Activated CD4-positive, alpha-beta T cell treated with anti-CD3 and anti-CD28 coated beads for 36 hours (primary cell): ENCODE measurements at places on chromosomes 4 and X. TPM values are rescaled to one million over a fixed set of nuclear protein-coding genes. Genes with fewer than 3 reads are reported as not detected.

Gene STAG2
- total RNA-seq, result 104 TPM

GRCh38 chr4:185805262-185805802 is 6.7 kb downstream of the SORBS2 start:
- no peaks in the 10 kb centered on the region for H3K36me3 ChIP-seq
- H3K4me1 ChIP-seq, result no peaks in the 10 kb centered on the region
- no peak for DNase-seq
- H3K27me3 ChIP-seq, result peaks cover 8% of the 10 kb centered on the region
- no peak overlapping the region for H3K4me3 ChIP-seq
- no peak overlapping the region for H3K27ac ChIP-seq

GRCh38 chr4:77015390-77015789 is 60.4 kb downstream of the CCNI start:
- H3K27me3 ChIP-seq, result peaks cover 2% of the 10 kb centered on the region
- peaks cover 27% of the 10 kb centered on the region for H3K36me3 ChIP-seq
- no peak overlapping the region for H3K4me3 ChIP-seq
- DNase-seq, result peak; percentile 12

- no peaks in the 10 kb centered on the region for H3K27me3 ChIP-seq
- H3K4me1 ChIP-seq, result no peaks in the 10 kb centered on the region
- no peak overlapping the region for H3K27ac ChIP-seq
- DNase-seq, result no peak
Measured at GRCh38 chr4:134862116-134862515, 660.5 kb upstream of the PABPC4L start.

Gene DCAF4L1
- 0.25 TPM for total RNA-seq

Gene SPARCL1
- total RNA-seq, result not detected

DNA sequence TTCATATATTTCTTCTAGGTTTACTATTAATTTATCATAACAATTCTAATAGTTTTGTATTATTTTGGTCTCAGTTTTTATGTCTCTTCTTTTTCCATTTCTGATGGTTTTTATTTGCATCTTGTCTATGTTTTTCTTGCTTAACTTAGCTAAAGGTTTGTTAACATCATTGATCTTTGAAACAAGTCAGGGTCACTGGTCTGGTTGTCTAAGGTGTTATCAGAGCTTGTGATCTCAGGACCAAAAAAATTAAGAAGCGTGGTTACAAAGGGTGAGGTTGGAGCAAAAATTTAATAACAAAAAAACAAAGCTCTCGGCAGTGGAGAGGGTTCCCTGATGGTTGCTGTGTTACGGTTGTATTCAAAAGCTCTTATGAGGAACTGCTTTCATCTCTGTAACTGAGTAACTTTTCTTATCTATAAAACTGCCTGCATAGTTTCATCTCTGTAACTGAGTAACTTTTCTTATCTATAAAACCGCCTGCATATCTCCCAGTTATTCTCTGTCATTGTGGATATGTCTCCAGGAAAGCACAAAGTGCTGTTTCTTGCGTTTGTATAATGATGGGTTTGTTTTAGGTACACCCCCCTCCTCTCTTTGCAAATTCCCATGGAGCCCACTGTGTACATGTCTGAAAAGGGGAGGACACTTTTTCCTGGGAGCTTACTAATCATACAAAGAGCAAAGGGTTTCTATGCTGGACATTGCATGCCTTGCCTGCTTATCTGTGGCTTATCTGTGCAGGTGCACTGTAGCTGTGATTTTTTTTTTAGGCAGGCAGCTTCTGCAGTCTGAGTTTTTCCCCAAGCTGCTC is 62.4 kb upstream of the UGT2B15 start:
- H3K27ac ChIP-seq, result no peak overlapping the region
- no peaks in the 10 kb centered on the region for H3K4me1 ChIP-seq
- H3K4me3 ChIP-seq, result no peak overlapping the region
- H3K27me3 ChIP-seq, result peaks cover 9% of the 10 kb centered on the region

DNA sequence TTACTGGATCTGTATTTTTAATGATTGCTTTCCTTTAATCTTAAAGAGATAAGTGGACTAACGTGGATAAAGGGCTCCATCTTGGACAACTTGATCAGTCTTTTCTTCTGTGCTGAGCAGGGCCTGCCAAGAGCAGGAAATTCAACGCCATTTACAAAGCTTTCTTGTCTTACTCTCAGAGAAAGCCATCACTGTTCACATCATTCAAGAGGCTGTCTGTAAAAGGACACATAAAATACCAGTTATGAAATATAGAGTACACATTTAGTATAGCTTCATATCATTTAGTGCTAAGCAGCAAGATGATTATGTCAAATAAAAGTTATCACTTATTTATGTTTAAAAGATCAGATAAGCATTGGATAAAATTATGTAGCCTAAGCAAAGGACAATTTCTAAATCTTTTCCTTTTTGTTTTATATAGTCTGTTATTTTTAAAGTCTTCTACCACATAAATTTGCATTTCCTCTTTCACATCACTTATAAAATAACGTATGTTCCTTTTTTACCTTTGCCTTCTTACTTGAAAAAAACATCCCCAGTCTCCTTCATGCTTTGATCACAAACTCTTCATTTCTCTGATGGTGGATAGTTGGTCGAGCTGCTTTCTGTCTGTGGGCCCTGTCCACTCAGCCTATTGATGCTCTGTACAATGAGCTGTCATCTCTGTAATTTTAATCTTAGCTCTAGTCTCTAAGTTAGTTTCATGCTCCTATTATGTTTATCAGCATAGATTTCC is 2.1 kb upstream of the CCNG2 start:
- peak overlapping the region; percentile 7 for H3K4me3 ChIP-seq
- H3K27ac ChIP-seq, result peak overlapping the region; percentile 67
- H3K4me1 ChIP-seq, result peaks cover 31% of the 10 kb centered on the region
- DNase-seq, result no peak

GRCh38 chrX:48573690-48574269 is 504 bp upstream of the RBM3 start:
- peak; percentile 32 for DNase-seq
- peaks cover 36% of the 10 kb centered on the region for H3K36me3 ChIP-seq
- peak overlapping the region; percentile 100 for H3K27ac ChIP-seq
- peak overlapping the region; percentile 99 for H3K4me3 ChIP-seq
- no peaks in the 10 kb centered on the region for H3K27me3 ChIP-seq

Gene NHS
- 6.7 TPM for total RNA-seq
